ENCODE measurements at places on chromosomes 7 and 10.
A peak's percentile ranks its signal among the peaks of the same experiment; 100 is the strongest.

DNA sequence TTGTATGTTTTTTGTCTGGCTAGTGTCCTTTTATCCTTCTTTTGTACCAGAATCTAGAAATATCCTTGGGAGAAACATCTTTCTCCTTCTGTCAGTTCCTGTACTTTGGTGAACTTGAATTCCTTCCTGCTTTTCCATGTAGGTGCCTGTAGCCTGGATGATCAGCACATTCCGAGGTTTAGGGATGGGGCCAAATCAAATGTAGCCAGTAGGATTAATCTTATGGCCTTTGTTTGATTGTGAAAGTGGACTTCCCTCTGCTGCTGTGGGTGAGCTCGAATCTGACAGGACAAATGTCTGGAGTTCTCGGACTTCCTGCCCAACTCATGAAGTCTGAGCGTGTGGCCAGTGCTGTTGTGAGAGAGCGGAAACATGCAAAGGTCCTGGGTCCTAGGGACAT is 33.2 kb upstream of the NAMPT start:
- no peak for DNase-seq

DNA sequence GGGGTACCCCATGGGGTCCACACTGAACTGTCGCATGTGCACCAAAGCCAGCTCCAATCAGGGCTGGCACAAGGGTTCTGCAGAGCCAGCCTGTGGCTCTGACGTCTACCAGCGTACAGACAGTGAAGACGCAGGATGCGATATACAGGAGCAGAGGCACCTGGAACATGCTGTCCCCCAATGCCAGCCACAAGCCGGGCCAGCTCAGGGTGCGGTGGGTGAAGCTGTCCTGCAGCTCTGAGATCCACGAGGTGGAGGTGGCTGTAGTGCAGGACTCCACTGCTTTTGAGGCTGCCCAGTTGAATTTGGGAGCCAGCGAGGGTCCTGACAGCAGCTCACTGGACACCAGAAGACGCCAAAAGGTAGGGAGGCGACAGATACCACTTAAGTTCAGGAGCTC is 111.3 kb upstream of the PDSS1 start:
- DNase-seq: no peak

DNA sequence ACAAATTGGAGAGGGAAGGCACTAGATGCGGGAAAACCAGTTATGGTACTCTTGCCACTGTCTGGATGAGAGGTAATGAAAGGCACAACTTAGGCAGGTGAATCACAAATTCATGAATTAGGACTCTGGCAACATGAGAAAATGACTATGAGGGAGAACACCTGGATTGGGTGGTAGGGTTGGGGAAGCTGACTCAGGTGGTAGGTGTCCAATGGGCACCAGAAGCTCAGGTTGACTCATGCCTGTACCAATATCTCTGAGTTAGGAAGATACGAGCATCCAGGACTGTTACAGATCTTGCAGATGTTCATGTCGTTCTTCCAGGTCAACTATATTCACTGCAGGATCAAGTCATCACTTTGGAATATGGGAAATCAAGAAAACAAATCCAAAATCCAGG is 56.7 kb downstream of the NPY start:
- no peak for DNase-seq

GRCh38 chr10:35898716-35899440 is 256.8 kb upstream of the FZD8 start:
- no peak for DNase-seq

DNA sequence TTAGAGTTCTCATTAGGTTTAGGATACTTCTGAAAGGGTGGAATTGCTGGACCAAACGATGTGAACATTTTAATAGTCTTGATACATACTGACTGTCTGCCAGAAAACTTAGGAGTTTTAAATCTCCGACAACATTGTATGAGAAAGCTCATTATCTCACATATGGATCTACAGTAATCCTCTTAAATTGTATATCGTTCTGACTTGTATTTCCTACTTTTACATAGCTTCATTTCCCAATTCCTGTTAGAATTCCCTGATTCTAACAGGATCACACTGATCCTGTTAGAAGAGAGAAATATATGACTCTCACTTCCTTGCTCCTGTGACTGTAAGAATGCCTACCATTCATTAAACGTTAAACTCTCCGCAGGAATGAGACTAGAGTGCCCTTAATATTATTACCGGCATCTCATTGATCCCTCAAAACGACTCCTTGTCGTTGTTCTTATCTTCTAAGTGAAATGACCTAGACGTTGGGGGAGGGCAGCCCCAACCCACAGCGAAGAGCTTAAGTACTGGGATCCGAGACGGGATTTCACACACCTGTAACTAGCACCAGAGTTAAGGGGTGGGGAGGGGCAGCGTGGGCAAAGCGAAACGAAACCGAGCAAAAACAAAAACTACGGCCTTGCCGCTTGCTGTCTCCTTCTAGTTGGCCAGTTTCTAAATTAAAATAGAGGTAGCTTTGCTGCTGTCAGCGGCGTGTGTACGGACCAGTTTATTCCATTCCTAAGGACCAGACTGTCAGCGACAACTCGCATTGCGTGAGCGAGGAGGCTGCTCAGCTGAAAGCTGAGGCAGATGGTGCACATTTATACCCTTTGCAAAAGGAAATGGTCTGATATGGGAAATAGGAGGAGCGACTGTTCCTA is 678 bp upstream of the TMEM106B start:
- DNase-seq: no peak

DNA sequence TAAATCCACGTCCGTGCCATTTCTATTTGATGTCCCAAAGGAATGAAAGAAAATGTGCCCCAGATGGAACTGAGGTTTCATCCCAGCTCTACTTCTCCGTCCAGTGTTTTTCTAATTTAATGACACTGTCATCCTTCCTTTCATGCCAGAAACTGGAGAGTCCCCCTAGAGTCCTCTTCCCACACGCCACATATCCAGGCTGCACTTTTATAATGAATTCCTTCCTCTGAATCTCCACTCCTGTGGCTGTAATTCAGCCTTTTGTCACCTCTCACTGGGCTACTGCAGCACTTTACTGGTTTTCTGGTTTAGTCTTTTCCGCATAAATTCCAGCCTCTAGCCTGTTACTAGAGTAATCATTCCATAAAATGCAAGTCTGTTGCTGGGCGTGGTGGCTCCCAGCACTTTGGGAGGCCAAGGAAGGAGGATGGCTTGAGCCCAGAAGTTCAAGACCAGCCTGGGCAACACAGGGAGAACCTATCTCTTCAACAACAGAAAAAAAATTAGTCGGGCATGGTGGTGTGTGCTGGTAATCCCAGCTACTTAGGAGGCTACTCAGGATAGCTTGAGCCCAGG is 142.6 kb upstream of the RHEB start:
- DNase-seq: no peak

DNA sequence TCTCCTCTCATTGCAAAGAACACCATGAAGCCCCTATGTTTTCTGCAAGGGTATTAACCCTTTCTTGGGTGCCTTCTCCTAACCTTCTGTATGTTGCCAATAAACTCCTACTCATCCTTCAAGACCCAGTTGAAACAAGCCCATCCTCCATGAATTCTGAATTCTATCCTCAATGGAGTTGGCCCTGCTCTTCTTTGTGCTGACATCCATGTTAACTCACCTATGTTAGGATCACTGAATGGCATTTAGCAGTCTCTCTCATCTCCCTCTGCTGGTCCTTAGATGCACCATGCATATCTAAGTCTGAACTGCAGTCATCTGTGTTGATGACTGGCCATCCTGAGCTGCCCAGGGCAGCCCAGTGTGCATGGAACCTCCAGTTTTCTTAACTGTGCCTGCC is 129.8 kb downstream of the BUB3 start:
- no peak for DNase-seq

GRCh38 chr7:27994639-27995038 is 186.0 kb downstream of the JAZF1 start:
- DNase-seq: no peak

- no peak for DNase-seq
These were observed at the start of gene SMARCD3 for GRCh38 chr7:151248346-151249033. Gene SMARCD3, minus strand, starts transcription at chr7:151248694. Its CDS starts 132 bp downstream, at chr7:151248562.

DNA sequence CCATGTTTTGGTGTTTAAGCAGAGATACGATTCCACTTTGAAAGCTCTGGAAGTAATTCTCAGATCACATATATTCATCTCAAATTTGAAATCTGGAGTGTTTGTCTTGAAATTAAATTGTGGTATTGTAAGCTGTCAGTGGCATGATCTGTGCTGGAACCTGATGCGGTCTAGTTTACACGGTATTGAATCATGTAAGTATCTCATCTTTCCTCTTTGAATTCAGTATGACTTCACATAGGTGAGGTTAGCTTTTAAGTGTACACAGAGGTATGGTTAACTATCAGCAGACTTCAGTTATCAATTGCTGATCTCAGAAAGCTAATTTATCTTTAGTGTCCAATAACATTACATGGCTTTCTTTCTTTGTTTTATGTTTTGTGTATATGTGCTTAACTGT is 155.2 kb downstream of the MGMT start:
- DNase-seq: no peak

GRCh38 chr10:20978617-20979016 is 81.5 kb upstream of the NEBL start:
- DNase-seq: no peak

- peak; percentile 54 for DNase-seq
These were observed 704 bp downstream of the TNKS2 start for GRCh38 chr10:91798649-91799611.

- no peak for DNase-seq
These were observed 188.4 kb downstream of the PPP1R3A start for GRCh38 chr7:113730309-113730955.

- no peak for DNase-seq
These were observed 125.9 kb downstream of the ADAM12 start for GRCh38 chr10:126262233-126262838.

DNA sequence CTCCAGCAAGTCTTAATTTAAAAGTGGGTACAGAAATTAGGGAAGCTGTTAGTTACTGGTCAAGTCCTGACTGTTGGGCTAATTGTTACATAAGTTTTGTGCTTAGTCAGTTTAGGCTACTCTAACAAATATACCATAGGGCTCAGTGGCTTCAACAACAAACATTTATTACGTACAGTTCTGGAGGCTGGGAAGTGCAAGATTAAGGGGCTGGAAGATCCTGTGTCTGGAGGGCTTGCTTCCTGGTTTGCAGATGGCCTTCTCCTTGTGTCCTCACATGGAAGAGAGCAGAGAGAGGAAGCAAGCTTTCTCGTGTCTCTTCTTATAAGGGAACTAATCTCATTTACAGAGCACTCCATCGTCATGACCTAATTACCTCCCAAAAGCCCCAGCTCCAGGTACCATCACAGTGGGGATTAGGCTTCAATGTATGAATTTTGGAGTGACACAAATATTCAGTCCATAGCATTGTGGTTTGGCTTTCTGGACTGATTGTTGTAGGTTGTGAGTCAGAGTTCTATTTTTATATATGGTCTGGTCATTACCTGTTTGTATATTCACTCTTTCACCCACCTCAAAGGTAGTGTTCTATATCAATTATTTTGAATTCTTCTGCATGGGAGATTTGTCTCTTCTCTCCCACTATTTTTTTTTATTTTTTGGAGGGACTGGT is 17.1 kb downstream of the ST7 start:
- DNase-seq: no peak

DNA sequence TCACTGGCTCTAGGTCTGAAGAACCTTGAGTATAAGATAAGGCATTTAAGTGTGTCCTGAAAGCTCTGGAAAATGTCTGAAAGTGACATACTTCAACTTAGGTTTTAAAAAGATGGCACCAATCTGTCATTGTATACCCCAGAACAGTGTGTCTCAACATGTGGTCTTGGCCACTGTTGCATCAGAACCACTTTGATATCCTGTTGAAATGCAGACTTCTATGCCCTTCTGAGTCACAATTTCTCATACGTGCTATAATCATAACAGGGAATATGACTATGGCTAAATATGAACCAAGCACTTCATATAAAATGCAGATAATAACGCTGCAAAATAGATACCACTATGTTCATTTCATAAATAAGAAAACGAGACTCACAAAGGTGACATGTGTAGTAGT is 38.0 kb upstream of the GPAM start:
- no peak for DNase-seq

GRCh38 chr7:69836702-69837101 is 238.4 kb downstream of the AUTS2 start:
- no peak for DNase-seq

- no peak for DNase-seq
These were observed 1138.3 kb upstream of the LRRTM3 start for GRCh38 chr10:65787571-65787970.

GRCh38 chr7:158782761-158783401 is 46.4 kb downstream of the ESYT2 start:
- peak; percentile 75 for DNase-seq

GRCh38 chr7:149322737-149323136 is 60.7 kb downstream of the ZNF783 start:
- DNase-seq: no peak

- peak; percentile 98 for DNase-seq
These were observed 108.3 kb downstream of the REEP3 start for GRCh38 chr10:63629363-63630084.

DNA sequence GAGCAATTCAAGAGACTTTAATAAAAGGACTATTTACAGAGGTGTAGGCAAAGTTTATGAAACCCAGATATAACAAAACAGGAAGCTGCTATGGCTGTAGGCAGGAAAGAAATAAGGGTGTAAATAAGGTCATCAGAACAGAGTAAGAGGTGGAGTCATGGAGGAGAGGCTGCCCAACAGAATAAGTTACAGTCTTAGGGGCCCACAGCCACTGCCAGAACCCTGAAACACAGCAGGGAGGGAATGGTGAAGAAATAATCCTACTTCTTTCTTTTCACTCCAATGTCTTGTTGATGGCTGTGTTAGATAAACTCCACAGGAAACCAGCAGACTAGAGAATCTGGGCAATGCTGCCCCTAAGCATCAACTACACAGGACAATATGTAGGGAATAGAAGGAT is 155.8 kb upstream of the TAC1 start:
- DNase-seq: no peak

GRCh38 chr7:128914566-128915151 is 4.2 kb upstream of the KCP start:
- DNase-seq: no peak

DNA sequence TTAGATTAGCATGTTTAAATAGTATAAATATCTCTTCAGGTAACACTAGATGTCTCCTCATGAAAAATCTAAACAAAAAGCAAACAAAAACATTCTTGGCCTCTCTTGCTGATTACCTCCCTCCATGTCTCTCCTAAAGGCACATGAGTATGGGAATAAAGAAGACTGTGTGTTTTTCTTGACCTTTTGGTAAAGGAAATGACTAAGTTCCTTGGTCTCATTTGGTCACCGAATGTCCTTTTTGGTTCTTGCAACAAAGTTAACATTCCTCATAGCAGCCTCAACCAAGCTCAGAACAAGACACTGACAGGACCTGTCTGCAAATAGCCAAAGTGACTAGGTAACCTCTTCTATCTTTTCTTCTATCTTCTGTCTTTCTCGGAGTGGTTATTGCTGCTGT is 35.5 kb downstream of the POM121L12 start:
- no peak for DNase-seq

All from T47D (cell line).